NCI-H1092 treated with DMSO at 0.1 percent for 48 hours (cell line): ENCODE measurements at places on chromosomes 13 and 19.
A peak's percentile ranks its signal among the peaks of the same experiment; 100 is the strongest.

DNA sequence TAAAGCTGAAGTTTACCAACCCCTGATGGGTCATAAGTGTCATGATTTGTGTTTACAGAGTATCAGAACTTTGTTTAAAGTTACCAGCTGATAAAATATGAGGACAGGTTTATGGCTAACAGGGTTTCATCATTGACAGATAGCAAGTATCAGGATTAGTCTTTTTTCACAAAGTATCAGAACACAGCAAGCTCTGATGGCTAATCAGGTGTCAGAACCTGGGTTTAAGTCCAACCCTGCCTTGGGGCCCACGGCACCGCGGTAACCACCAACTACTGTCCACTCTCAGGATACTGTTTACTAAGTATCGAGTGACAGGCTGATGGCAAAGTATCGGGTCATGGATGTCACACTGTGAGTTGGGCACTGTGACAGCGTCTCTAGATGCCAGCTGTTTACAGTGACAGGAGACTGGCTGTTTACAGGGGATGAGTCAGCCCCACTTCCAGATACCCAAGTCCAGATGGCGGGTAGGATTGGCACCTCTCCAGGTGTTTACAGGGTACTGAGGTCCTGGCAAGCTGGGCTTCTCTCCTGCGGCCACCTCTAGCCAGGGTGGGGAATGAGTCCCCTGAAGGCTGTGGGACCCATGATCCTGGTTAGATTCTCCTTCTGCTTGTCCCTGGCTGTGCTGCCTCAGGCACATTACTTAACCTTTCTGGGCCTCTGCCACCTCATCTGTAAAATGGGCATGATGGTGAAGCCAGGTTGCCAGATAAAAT, 21.8 kb downstream of the ARRDC2 start:
- peak; percentile 81 for DNase-seq

GRCh38 chr13:79987761-79988160, 353.2 kb downstream of the SPRY2 start:
- no peak for DNase-seq

DNA sequence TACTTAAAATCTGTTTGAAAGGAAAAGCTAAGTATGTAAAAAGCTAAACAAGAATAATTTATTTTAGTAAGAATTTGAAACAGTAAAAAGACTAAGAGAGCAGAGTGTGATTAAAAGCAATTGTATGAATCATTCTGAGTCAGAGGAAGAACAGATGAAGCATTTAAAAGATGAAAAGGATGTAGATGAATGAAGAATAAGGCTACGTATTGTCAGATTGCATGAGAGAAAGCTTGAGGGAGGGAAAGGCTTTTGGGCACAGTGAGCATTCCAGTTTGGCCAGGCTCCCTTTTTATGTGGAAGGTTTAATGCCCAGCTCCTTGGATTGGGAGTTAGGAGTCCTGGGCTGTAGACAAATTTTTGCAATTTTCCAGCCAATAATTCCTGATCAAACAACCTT, 117.7 kb downstream of the FREM2 start:
- DNase-seq = no peak

- DNase-seq = peak; percentile 5
Observed at GRCh38 chr19:17441241-17442021, 7.0 kb downstream of the TMEM221 start.
